HFF-Myc (cell line): ENCODE measurements at places on chromosomes 4 and X.

- DNase-seq = no peak
These were observed 69.1 kb upstream of the UCP1 start for GRCh38 chr4:140637836-140638235.

- no peak for DNase-seq
These were observed 40.4 kb upstream of the PPP1R2C start for GRCh38 chrX:42818151-42818921.

- DNase-seq = no peak
These were observed 160.9 kb downstream of the GATB start for GRCh38 chr4:151599863-151600262.

GRCh38 chr4:336099-336892 lies 1.3 kb upstream of the ZNF141 start:
- no peak for DNase-seq

DNA sequence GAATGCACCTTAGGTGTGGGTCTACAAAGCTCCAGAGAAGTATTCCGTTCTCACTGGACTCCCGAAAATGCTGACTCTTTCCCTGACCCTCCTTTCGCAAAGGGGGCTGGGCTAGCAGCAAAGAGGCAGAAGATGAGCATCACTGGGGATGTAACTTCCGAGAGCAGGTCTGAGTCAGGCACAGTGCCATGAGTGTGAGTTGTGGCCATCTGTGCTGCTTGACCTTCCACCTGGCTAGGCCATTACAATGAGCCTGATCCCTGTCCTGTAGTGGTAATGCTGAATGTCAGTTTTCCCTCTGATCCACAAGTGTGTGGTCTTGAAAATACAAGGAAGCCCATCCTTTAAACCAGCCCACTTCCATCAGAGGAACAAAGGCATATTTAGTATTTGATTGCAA lies 479.4 kb downstream of the AFF2 start:
- DNase-seq = no peak

GRCh38 chrX:150063674-150064073 lies 125.4 kb upstream of the EOLA2 start:
- no peak for DNase-seq

DNA sequence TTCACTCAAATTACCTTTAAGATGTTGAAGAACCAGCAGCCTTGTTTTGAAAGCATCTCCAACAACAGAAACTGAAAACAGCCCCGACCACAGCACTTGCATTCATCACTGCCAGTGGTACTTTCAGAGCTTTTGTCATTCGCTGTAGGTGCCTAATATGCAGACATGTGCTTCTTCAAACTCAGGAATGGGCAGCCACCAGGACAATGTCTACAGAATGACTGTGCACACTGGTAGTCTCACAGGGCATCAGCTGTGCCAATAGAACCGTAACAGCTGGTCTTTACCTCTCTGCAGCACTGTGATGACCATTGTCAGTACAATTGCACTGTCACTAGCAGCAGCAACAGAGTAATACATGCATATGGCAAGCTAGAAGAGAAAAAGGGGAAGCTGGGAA lies 1149.7 kb downstream of the STPG2 start:
- DNase-seq = no peak

- DNase-seq = no peak
These were observed 58.4 kb downstream of the RXFP1 start for GRCh38 chr4:158580064-158580463.

- no peak for DNase-seq
These were observed 36.5 kb upstream of the RASL11B start for GRCh38 chr4:52825460-52826090.

DNA sequence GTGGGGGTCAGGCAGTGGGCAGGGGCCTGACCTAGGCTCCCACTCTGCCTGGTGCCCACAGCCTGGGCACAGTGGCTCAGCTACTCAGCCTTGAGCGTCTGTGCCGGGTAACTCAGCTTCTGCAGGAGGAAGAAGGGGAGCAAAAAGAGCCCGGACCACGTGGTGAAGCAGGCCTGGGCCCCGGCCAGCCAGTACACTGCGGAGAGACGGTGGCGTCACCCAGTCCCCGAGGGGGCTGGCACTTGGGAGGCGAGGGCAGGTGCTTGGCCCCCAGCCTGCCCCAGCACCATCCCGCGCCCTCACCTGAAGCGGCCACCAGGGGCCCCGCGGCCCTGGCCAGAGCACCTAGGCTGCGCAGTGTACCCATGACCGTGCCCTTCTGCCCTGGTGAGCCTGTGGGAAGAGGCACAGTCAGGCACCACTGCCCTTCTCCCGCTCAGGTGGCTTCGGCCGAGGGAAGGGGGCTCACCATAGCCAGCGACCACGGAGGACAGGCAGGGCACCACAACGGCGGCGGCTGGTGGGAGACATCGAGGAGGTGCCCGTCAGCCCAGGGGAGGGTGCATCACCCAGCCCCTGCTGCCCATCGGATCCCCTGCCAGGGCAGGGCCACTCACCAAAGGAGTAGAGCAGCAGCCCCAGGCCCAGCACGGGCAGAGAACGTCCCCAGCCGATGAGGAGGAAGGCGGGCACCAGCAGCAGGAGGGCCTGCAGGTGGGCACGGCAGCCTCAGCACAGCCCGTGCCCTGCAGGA lies 32.3 kb downstream of the NOP14 start:
- DNase-seq = no peak

DNA sequence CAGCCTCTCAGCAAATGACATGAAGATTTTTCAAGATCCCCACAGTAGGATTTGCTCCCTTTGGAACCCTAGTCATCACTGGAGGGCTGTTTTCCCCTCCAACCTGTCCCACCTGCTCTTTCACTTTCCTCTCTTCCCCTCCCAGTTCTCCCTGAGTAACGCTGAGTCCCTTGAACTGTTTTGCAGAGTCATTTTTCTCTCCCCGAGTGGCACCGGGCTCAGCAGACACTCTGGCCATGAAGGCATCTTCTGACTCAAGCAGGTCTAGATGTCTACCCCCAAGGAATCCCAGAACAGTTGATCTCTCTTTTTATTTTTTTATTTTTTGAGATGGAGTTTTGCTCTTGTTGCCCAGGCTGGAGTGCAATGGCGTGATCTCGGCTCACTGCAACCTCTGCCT lies 52.2 kb downstream of the HTRA3 start:
- no peak for DNase-seq

DNA sequence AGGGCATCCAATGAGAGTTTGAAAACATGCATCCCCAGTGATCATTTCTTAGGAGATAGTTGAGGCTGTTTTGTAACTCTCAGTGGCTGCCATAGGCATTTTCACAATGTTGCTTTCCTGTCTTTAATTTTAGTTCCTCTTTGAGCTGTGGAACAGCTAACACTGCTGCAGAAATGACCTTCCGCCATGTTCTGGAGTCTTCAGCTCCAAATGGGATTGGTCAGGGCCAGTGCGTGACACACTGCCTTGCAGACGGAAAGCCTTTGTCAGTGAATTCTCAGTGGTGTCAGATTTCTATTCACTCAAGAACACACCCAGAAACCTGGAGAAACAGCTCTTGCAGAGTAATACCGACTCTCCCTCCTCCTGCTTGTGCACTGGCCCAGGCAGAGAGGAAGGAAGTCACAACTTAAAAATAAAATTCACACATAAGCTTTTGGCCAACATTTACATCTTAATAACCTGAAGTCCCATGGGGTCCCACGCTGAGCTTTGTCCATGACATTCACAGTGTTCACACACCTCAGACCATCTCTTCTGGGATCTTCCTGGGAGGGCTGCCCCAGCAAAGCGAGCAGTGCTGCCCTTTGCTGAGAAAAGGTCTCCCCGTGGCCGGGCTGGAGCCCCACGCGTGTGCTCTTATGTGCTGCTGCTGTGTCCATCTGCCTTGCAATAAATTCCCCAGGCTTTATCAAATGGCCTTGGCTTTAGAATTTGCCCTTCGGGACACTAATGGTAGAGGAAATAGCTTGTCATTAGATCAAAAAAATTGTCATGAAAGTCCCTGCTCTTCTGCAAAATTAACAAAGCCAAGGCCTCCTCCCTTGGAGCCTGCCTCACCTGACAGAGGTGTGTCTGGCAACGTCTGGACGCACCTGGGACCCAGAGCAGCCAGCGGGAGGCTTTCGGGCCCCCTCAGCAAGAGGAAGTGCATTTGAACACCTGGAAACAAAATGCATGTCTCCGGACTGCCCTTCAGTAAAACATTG lies 126.8 kb downstream of the IRF2 start:
- DNase-seq = no peak
